ENCODE measurements at places on chromosomes 5 and 9.

GRCh38 chr9:34512131-34513078, 10.4 kb downstream of the ENHO start:
- DNase-seq: no peak

GRCh38 chr5:81790336-81790735, 39.4 kb upstream of the SSBP2 start:
- DNase-seq: no peak

- DNase-seq: no peak
Measured at GRCh38 chr9:22160221-22160620, 151.1 kb upstream of the CDKN2B start.

- DNase-seq: no peak
Measured at GRCh38 chr5:2570586-2570985, 180.9 kb downstream of the IRX2 start.

DNA sequence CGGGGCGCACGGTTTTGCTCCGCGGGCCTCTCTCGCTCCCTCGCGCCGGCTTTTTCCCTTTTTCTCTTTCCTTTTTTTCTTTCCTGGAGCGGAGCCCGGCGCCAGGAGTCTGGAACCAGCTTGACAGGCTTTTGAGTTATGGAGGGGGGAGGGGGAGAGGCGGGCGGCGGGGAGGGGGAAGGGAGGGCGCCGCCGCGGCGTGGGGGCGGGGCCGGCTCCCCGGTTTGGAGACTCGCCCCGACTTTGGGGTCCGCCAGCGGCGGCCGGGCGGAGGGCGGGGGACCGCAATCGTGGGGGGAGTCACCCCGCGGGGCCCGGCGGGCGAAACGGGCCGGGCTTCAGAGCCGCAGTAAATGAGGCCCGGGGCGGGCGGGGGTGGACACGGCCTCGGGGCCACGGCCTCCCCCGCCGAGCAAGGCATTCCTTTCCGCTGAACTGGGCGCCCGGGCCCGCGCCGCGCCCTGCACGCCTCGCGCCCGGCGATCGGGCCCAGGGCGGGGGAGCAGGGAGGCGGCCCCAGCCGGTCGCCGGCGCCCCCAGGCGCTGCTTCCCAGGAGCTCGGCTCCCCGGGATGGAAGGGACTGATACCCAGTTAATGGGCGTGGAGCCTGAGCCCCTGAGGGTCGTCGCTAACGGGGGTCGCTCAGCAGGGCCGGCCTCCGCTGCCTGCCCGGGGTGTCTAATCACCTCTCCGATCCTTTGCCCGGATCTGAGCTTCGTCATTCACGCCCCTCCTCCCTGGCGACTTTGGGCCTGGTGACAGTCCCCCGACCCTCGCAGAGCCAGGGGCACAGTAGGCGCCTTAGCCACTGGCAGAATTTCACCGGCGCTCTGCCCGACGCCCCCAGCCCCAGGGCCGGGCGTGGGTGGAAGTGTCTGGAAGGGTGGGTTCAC, 138.1 kb downstream of the C9orf50 start:
- DNase-seq: no peak
